ENCODE measurements at places on chromosomes 16 and 17.
A peak's percentile ranks its signal among the peaks of the same experiment; 100 is the strongest.

- DNase-seq, result no peak
Observed at GRCh38 chr16:55500530-55501011, 8.3 kb upstream of the LPCAT2 start.

GRCh38 chr16:67163164-67163998 lies 1.2 kb upstream of the HSF4 start:
- peak; percentile 60 for DNase-seq

DNA sequence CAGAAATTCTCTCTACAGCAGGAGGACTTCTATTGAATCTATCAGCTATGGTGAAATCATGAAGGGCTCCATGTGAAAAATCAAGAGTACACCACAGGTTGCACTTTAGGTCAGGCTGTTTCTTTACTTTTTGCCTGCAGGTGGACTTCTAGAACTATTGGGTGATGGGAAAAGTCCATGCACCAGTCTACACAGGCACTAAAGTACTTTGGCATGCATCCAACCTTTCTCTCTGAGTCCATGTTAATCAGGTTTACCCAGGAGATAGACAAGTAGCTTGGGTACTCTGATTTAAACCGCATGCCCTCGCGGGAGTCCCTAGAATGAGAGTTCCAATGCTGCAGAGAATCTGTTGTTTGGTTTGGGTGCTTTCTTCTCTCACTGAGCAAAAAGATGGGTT lies 9.1 kb upstream of the ANKFN1 start:
- DNase-seq, result no peak

GRCh38 chr17:52505601-52506000 lies 347.1 kb upstream of the CA10 start:
- no peak for DNase-seq

DNA sequence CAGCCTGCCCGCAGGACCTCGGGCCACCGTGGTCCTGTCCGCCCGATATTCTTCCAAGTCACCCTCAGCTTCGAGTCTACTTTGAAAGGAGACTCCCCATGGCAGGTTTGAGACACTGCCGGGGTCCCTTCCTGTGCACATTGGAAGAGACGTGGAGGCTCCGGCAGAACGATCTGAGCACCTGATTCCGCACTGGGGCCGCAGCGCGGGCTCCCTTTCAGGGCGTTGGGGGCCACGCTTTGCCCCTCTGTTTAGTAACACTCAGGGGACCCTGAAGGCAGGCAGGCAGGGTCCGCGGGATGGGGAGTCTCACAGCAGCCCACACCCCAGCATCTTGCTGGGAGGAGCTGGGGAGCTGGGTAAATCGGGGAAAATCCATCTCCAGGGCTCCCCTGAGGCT lies 30.6 kb downstream of the SOX8 start:
- DNase-seq, result no peak
